ENCODE measurements at places on chromosomes 5 and 9.

GRCh38 chr5:17743580-17744435 lies 109.5 kb downstream of the TAF11L14 start:
- DNase-seq, result no peak

DNA sequence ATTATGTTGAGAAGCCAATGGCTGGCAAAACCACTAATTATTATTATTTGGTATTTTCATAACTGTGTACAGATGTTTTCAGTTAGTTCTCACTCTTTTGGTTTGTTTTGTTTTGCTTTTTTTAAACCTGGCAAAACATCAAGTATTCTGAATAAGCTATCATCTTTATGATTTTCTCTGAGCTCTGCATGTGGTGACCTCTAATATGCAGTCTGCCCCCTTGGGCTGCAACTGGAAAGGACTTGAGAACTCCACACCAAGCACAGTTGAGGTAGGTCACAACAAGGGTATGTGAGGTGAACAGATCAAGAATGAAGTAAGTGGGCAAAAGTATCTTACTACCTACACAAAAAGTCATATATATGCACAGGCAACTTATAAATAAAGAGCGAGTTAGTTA lies 202.2 kb downstream of the NFIB start:
- DNase-seq, result no peak

GRCh38 chr5:59104400-59105127 lies 521.7 kb downstream of the RAB3C start:
- no peak for DNase-seq

DNA sequence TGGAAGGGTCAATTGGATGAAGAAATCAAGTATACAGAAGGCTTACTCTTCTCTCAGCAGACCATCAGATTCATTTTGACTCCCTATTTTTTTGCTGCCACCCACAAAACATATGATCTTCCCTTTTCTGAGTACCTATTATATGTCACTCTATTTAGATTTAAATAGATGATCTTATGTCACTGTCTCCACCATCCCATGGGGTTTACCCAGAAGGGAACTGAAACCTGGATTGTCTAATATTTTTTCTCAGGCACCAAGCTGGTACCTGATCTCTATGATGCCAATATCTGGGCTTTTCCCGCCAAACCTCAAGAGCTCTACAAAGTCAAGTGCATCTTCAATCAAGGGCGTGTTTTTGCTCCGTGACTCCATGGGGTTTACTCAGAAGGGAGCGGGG lies 118.7 kb downstream of the GAS1 start:
- DNase-seq, result no peak

DNA sequence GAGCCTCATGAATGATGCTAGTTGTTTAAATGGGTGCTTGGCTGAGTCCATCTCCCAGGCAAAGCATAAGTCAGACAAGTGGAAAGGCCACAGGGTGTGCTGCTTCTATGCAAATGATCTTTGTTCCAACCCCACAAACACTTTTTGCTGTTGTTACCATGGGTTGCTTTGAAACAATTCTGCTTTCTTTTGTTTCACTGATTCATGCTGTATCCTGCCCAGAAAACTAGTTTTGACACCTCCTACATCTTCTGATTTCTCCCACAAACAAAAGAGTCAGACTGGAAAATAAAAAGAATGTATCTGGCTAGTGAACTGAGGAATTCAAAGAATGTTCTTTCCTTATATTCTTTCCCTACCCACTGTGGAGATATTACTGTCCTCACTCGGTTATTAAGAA lies 298.6 kb downstream of the DIRAS2 start:
- no peak for DNase-seq
